ENCODE measurements at places on chromosomes 11 and 22.

GRCh38 chr11:16382638-16383380 is 26.5 kb upstream of the SOX6 start:
- no peak for DNase-seq

- no peak for DNase-seq
Observed at GRCh38 chr11:33303541-33303940, 46.4 kb downstream of the HIPK3 start.

GRCh38 chr22:38163844-38164550 is 17.6 kb downstream of the PLA2G6 start:
- no peak for DNase-seq

GRCh38 chr11:111069066-111069465 is 176.5 kb upstream of the POU2AF2 start:
- no peak for DNase-seq

DNA sequence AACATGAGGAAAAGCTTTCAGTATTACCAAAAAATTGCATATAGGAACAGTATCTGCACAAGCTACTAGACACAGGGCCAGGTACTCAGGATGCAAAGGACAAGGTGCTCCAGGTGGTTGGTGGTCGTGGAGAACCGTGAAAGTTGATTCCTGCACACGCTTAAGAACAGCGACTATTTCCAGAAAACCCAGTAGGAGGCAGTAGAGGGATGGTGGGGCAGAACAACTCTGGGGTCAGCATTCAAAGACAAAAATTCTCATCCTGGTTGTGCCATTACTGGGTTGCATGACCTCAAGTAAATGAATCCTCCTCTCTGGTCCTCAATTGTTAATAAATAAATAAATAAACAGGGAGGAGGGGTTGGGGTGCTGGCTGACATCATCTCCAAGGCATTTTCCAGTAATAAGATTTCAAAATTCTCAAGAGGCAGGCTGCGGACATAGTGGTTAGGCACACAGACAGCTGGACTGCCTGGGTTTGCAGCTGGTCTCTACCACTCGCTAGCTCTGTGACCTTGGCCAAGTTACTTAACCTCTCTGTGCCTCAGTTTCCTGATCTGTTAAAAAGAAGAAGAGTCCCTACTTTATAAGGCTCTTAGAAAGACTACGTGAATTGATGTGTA is 89.6 kb downstream of the ISX start:
- no peak for DNase-seq

DNA sequence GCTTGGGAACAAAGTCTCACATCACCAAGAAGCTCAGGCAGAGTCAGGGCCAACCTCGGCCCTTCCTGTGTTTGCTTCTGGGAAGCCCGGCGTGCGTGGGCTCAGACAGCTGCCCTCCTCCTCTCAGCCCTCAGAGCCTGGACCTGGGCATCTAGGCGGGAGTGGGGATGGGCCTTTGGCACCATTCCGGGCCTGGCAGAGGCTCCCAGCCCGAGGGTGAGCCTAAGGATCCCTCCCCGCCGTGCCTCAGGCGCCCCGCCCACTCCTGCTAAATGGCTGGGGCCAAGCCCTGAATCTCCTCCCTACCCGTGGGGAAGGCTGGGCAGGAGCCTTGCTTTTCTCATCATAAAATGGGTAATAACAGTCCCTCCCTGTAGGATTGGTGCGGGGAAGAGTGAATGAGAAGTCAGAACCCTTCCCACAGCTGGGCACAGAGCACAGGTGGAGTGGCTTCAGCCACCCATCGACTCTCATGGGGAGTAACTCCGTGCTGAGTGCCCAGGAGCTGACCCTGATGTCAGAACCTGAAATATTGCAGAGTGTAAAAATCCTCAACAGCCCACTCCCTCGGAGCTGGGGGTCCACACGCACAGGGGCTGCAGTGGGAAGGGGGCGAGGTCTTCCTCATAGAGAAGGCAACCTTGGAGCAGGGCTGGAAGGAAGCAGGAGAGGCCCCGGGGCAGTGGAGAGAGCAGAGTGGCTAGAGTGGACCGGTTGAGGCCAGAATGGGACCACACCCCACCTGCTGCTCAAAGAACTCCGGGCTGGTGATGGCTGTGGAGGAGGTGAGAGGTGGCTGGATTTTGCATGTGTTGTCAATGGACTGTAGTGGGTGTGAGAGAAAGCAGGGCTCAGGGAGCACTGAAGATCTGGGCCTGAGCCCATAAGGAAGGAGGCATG is 18.8 kb upstream of the CDKN1C start:
- DNase-seq: no peak

GRCh38 chr11:116239247-116239646 is 533.5 kb downstream of the BUD13 start:
- no peak for DNase-seq

GRCh38 chr22:44816141-44816540 is 63.8 kb downstream of the ARHGAP8 start:
- no peak for DNase-seq

DNA sequence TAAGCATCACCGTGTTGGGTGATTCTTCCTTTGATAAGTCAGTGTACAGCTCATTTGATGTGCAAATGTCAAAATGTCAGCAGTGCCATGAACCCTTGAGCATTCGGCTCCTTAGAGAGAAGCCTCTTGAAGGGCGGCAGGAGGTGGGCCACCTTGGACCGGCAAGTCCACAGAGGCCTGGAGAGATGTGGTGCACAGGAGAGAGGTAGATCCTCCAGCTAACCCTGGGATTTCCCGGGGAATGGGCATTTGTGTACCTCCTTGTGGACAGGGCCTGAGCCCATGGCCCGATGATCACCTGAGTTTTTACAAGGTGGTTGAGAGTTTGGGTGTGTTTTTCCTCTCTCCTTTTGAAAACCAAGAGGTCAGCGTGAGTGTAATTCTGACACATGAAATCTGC is 133.2 kb upstream of the RCN1 start:
- no peak for DNase-seq

- no peak for DNase-seq
Observed at GRCh38 chr22:39616051-39616450, 45.5 kb downstream of the CACNA1I start.

All from activated T-cell treated with anti-CD3 and anti-CD28 coated beads, Interleukin-2, amount 50 U/mL, for 48 hours (primary cell).